ENCODE measurements at places on chromosomes 1 and 21.

DNA sequence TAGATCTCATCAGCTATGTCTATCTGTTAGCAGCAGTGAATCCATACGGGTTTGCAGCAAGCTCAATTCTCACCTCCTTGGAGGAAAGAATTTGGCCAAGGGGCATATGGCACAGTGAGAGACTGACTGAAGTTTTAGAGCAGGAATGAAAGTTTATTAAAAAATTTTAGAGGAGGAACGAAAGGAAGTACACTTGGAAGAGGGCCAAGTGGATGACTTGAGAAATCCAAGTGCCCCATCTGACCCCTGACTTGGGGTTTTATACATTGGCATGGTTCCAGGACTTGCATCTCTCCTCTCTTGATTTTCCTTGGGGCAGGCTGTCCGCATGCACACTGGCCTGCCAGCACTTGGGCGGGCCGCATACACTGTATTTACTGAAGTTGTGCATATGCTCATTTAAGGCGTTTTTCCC lies 9.2 kb upstream of the OSBPL9 start:
- no peak for DNase-seq

DNA sequence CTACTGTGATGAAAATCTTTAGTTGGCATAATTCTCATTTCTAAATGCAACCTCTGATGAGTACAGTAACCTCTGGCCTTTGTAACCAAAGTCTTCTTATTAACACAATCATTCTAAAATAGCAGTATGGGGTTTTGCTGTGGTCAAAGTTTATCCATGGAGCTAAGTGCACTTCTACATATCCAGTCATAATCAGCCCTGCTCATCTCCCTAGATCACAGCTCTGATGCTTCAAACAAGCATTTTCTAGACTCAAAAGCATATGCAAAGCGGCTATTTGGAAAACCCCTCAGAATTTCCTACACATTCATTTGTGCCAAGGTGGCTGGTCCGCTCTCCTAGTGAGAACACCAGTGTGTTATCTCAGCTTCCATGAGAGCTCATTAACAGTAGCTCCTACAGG lies 418.6 kb downstream of the MRPL39 start:
- DNase-seq, result peak; percentile 12

DNA sequence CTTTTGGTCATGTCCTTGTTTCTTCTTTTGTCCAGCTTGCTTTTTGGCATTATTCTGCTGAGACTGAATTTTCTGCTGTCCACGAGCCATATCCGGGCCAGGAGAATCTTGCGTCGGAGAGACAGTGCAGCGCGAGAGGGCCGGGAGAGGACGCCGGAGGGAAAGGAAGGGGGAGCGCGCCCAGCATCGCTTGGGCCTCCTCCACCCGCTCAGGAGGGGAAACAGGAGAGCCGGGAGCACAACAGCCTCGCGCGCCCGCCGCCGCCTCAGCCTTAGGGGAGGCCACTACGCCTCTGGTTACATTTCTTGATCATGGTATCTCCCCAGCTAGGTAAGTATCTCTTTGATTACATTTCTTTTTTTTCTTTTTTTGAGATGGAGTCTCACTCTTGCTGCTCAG lies 7.4 kb upstream of the DEGS1 start:
- peak; percentile 58 for DNase-seq

GRCh38 chr1:228860911-228861831 lies 125.9 kb downstream of the RHOU start:
- DNase-seq, result peak; percentile 71

DNA sequence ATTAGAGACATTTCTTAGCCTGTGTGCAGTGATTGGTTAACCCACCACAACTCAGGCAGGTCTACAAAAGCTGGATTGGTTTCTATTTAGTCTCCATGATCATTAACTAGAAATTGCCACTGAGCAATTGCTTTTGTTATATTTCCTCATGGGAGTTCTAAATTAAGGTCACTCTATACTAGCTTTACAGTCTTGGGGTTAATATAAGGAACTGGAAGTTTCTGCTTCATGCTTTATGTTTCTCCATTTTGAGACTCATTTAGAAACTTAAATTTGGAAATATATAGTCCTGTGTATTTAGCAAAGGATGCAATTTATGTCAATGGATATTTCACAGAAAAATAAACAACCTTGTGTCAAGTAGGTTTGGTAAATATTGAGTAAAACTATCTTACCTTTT lies 137.5 kb downstream of the HLX start:
- no peak for DNase-seq

DNA sequence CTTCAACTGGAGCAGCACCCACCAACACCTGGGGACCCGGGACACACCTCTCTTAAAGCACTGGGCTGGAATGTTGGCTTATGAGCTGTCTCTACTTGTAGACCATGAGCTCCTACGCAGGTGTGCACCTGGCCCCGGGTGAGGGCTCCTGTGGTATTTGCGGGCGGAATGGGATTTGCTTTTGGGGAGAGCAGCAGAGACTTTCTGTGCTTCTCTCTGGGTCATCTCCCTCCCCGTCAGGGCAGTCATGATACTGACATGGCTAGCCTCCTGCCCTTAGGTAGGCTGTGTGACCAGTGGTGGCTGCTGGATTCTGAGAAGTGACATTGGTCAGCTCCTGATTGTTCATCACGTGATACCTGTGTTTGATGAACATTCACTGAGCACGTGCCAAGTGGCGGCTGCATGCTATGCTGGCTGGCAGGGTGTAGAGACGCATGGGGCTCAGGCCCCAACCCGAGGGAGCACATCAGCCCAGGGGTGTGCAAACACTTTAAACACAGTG lies 9.0 kb upstream of the ZBTB21 start:
- DNase-seq, result no peak

DNA sequence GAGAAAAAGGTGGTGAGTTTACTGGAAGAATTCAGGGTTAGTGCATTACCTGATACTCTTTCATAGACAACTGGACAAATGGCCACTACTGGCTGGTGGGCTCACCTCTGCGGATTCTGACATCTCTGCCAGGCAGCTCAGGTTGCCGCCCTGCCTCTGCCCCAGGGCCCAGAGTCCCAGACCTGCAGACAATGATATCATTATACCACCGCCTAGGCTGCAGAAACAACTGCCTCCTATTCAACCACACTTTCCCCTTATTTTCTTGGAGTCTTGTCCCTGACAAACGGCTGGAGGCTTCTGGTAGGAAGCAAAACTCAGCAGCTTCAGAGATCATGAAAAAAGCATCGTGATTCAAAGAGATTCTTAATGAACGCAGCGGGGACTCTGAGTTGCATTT lies 37.0 kb downstream of the IRF2BP2 start:
- no peak for DNase-seq

GRCh38 chr1:244212797-244213475 lies 161.9 kb downstream of the ZBTB18 start:
- DNase-seq, result no peak

- DNase-seq, result no peak
Observed at GRCh38 chr1:66732407-66733166, 19.7 kb upstream of the DYNLT5 start.

DNA sequence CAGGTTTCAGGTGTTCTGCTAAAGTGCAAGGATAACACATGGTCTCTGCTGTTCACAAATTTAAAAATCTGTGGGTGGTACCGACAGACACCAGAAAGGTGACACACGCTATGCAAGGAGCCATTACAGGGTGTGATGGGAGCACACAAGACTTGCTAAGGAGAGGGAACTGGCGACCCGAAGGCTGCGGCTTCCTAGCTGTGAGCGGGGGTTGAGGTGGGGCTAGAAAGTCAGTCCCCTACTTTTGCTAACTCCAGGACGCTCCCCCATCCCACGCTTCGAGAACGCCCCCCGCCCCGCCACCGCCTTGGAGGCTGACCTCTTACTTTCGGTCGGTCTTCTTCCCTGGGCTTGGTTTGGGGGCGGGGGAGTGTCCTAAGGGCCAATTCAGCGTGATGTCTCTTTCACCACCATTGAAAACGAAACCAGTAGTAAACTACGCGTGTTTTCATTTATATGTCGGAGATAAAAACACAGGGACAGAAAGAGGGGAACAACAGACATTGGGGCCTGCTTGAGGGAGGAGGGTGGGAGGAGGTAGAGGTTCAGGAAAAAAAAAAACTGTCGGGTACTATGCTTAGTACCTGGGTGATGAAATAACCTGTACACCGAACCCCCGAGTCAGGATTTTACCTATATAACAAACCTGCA lies 1.1 kb downstream of the CKS1B start:
- DNase-seq, result peak; percentile 73

- DNase-seq, result no peak
Observed at GRCh38 chr1:170560681-170561285, 28.8 kb downstream of the GORAB start.

Measured in activated CD4-positive, alpha-beta memory T cell treated with anti-CD3 and anti-CD28 coated beads for 36 hours (primary cell).